ENCODE measurements at places on chromosomes 2 and 18. TPM values are rescaled to one million over a fixed set of nuclear protein-coding genes. Genes with fewer than 3 reads are reported as not detected.

DNA sequence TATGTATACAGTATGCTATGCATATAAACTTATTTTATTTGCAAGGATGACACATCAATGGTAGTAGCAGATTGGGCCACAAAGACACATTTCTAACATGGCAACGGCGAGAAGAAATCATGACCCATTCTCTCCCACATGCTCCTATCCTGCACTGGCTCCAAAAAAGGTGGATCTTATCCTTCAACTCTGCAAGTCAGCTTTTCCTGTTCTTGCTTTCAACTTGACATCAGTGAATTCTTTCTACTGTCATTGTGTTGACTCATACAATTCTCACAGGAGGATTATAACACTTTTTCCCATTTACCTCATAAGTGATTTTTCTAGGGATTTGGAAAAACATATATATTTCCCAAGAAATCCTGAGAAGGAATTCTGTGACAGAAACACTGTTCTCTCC is 53.1 kb downstream of the ACVR1 start:
- peaks cover 27% of the 10 kb centered on the region for H3K4me1 ChIP-seq

- H3K4me3 ChIP-seq: no peak overlapping the region
- H3K36me3 ChIP-seq: no peaks in the 10 kb centered on the region
- no peak for DNase-seq
- peaks cover 17% of the 10 kb centered on the region for H3K27me3 ChIP-seq
Measured at GRCh38 chr2:32904751-32905150, 42.0 kb upstream of the LTBP1 start.

- H3K4me1 ChIP-seq: no peaks in the 10 kb centered on the region
- H3K36me3 ChIP-seq: no peaks in the 10 kb centered on the region
- peaks cover 34% of the 10 kb centered on the region for H3K27me3 ChIP-seq
- no peak for DNase-seq
- no peak overlapping the region for H3K27ac ChIP-seq
- H3K4me3 ChIP-seq: no peak overlapping the region
Measured at GRCh38 chr2:240186191-240186725, 45.8 kb upstream of the OTOS start.

ZAP70 gene
- not detected for total RNA-seq

KYNU gene
- 64.2 TPM for total RNA-seq

Measured in Calu3 (cell line).